ENCODE measurements at places on chromosomes 6 and 20. TPM values are rescaled to one million over a fixed set of nuclear protein-coding genes. Genes with fewer than 3 reads are reported as not detected.

The DCDC2 gene
- total RNA-seq = 55.7 TPM

The GGTLC1 gene
- not detected for total RNA-seq

The LTB gene
- total RNA-seq = not detected

The BNIP5 gene
- not detected for total RNA-seq

The FAM209B gene
- not detected for total RNA-seq

All from tracheal epithelial cell (primary cell).